Effector memory CD8-positive, alpha-beta T cell (primary cell): ENCODE measurements at places on chromosomes 6 and 20.

DNA sequence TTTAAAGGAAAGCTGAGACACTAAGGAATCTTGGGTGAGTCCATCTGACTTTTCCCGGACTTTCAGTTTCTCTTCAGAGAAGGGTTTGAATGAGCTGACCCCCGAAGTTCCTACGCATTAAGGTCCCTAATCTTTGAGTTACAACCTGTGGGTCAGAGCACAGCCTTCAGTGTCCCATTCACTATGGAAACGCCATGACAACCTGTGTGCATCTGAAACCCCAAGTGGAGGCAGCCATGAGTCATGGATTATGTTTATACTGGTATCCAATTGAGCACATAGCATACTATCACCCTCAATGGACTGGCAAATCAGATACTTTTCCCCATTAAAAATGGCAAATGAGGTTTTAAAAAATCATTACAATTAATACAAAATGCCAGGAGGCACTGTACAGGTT is 11.4 kb downstream of the MYLK4 start:
- no peak for DNase-seq

GRCh38 chr6:24779416-24780016 is 4.8 kb downstream of the GMNN start:
- DNase-seq: no peak

DNA sequence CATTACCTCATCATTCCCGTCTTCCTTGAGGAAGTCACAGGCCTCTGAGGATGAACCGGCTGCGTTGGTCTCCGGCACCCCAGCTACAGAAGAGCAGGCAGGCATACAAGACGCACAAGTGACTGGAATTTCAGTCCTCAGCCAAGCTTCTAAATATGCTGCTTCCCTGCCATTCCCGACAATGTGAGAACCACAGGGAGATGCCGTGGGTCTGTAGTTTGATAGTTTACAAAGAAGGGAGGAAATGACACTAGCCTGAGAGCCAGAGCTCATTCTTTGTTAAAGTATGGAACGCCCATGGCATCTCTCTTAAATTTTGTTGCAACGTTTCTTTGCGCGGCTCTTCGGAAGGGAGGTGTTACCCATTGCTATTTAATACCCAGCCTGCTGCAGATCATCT is 25.7 kb downstream of the HEBP2 start:
- DNase-seq: no peak

DNA sequence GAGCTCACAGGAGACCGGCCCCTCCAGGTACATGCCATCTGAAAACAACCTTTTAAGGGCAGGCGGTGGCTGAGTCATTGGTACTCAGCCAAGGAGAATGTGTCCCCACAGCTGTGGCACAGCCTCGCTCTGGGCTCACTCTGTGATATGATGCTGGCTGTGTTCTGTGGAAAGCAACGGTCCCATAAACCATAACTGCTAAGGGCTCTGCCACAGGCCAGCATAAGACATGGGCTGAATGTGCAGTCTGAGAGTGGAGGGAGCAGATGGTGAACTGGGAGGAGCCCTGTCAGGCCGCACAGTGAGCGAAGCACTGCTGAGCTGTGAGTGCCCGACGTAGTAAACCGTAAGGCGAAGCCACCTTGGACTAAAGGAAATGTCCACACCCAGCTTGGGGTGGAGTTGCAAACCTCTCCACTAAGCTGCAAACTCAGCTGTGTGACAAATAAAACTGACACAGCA is 375.8 kb downstream of the THBS2 start:
- peak; percentile 9 for DNase-seq

GRCh38 chr6:2086326-2086965 is 159.0 kb downstream of the GMDS start:
- DNase-seq: no peak

DNA sequence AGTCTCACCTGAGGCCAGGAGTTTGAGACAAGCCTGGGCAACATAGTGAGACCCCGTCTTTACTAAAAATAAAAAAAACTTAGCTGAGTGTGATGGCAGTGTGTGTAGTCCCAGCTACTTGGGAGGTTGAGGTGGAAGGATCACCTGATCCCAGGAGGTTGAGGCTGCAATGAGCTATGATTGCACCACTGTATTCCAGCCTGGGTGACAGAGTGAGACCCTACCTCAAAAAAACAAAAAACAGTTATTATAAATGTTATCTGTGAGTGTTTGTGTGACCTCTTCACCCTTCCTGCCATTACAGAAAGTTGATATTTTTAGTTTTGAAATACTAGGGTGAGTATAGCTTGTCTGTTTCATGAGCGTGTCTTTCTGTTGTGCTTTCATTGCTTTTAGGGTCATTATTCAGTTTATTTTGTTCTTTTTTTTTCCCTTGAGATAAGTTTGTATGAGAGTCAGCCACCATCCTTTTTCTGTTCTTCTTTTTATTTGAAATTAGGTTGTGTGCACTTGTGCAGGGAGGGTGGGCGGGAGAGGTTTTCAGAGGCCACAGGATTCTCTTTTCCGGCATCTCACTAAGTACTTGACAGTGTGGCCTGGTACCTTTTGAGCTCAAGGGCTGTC is 26.2 kb downstream of the CDYL start:
- DNase-seq: no peak

DNA sequence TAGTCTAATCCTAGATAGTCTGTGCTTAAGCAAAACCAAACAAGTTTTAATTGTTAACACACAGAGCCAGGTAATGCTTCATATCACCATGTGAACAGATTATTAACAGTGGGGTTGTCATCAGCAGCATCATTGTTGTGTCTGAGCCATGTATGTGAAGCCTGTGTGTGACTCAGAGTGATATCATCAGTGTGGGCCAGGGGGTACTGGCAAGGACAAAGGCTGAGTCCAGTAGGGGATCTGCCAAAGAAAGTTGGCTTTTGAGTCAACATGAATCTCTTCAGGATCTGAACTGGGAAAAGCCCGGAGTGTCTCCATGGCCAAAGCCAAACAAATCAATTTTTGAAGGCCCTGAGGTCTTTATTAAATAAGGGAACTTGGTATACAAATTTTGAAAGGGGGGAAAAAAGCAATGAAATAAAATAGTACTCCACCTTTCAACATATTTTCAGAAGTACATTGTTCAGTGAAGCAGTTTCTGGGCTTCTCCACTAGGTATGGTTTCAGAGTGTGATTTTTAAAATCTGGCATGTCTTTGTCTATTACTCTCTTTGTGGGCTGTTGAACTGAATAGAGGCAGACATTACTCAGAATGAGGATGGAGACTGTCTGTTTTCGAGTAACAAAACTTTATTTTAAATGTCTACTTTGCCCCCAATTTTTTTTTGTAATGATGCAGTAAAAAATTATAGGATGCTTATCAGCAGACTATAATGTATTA is 444.2 kb upstream of the JAG1 start:
- DNase-seq: no peak

DNA sequence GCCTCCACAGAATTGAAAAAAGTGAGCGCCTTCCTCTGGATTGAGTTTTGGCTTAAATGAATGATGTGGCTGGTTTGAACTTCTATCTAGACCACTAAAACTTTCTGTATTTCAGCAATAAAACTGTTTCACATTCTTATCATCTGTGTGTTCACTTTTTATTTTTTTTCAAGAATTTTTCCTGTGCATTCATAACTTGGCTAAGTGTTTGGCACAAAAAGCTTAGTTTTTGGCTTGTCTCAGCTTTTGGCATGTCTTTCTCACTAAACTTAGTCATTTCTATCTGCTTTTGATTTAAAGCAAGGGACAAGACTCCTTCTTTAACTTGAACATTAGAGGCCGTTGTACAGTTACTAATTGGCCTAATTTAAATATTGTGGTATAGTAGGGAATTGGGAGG is 1015.1 kb downstream of the EPHA7 start:
- no peak for DNase-seq

DNA sequence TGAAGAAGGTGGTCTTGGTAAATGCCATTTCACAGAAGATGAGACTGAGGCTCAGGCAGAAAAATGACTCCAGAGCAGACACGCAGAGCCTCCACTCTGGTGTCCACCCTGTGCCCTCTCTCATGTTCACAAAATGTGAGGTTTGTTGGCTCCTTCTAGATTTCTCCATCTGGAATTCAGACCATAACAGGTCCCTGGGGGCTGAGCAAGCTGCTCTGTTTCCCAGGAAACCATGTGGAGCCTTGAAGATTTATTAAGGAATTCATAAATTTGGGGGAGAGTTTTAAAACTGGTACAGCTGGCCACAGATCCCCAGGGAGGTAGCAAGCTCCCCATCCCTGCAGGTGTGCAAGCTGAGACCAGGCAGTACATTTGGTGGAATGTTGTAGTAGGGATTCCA is 38.8 kb upstream of the SIRPA start:
- DNase-seq: no peak

GRCh38 chr6:112800439-112800838 is 453.3 kb downstream of the RFPL4B start:
- DNase-seq: no peak

GRCh38 chr6:18681832-18682503 is 294.8 kb downstream of the RNF144B start:
- DNase-seq: no peak

GRCh38 chr20:34824026-34824425 is 1.4 kb downstream of the NCOA6 start:
- DNase-seq: no peak

DNA sequence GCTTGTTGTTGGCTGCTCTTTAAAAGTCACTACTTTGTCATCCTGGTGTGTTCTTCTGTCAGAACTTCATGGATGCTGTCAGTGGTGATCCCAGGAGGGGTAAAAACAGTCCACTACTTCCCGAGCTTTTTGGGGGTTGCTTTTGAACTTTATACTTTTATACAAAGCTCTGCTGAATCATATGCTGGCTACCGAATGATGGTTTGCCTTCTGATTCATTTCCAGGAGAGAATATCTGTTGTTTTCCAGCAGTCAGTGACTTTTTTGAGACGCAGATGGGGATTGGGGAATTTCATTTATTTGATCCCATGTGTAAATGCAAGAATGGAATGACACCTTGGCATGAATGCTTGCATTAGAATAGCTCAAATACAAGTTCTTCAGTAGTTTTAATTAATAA is 32.7 kb upstream of the COL10A1 start:
- DNase-seq: no peak

GRCh38 chr20:60113771-60114170 is 155.5 kb downstream of the CDH26 start:
- no peak for DNase-seq

DNA sequence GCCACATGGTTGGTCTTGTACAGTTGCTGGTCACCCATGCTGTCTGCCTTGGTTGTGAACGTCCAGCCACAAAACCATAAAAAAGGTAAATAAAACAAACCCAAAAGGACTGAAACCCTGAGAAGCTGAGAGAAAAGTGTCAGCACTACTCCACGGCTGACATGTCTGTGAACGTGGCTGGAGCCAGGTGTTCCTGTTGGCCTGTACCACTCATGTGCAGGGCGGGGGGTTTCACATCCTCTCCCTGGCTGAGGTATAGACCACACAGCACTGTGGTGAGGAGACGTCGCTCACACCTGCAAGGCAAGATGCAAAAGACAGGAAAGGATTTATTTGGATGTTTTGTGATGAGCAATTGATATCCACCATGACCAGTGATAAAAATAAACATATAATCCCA is 51.9 kb upstream of the MRPS10 start:
- peak; percentile 28 for DNase-seq

DNA sequence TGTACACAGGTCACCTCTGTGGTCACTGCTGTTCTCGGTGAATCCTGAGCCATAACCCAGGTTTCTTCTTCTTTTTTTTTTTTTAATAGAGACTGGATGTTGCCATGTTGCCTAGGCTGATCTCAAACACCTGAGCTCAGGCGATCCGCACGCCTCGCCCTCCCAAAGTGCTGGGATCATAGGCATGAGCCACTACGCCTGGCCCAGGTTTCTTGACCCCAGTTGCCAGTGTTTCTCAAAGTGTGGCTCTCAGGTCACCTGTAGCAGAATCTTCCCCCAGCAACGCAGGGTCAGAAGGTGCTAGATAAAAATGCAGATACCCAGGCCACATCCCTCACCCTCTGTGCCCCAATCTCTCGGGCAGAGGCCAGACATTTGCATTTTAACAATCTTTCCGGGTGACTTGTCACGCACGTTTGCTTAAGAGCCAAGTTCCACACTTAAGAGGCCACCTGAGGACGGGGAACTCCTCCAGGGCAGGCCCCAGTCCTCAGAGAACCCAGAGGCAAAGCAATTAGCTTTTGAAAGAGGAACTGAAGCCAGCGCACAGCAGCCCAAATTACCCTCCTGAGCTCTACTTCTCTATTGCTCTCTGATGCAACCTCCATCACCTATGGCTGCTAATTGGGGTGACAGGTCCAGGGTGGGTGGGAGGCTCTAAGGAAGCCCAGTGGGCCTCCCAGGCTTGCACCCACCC is 81.8 kb downstream of the NFATC2 start:
- no peak for DNase-seq

DNA sequence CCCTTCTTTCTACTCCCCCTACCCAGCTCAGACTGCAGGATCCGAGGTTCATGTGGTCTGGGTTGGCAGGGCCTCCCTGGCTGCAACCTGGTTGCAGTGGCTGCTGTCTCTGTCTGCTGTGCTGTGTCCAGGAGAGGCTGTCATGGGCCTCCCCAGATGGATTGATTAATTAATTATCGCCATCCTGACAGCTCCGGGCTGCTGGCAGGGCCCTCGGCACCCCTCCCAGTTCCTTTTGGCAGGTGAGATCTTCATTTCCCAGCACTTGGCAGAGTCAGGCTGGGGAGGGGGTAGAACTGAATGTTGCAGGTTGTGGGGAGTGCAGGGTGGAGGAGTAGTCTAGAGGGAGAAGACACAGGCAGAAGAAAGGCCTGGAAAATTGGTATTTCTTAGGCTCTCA is 56.7 kb upstream of the ZFAND3 start:
- no peak for DNase-seq

DNA sequence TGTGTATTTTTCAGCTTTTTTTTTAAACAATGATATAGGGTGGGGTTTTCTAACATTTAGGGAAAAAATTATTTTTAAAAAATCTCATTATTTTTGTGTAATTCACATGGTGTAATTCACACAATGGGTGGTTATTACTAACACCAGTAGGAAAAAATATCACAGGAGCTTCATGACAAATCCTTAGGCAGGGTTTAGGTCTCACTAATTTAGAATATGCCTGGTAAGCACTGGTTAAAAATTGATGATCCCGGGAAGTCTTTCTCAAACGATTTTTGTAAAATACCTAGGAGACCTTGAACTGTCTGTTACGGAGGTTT is 29.5 kb upstream of the ZNF217 start:
- DNase-seq: no peak

DNA sequence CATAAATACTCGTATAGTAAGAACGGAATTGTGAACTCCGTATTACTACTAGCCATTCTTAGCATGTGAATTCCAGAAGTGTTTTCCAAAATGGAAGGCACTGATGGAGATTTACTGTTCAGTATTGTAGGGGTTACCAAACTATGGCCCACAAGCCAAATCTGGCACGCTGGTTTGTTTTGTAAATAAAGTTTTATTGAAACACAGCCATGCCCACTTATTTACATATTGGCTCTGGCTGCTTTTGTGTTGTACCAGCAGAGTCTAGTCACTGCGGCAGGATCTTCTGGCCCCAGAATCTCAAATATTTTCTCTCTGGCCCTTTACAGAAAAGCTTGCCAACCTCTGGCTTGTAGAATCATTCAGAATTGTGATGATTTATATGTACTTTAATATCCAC is 44.3 kb upstream of the PRELID3B start:
- DNase-seq: no peak
